ENCODE measurements at places on chromosomes 6 and 20. TPM values are rescaled to one million over a fixed set of nuclear protein-coding genes. Genes with fewer than 3 reads are reported as not detected.

PRL gene
- total RNA-seq, result not detected

ZNF133 gene
- total RNA-seq, result 29.9 TPM

HMGN4 gene
- total RNA-seq, result 85.3 TPM

SULF2 gene
- total RNA-seq, result 210 TPM

FAM209A gene
- not detected for total RNA-seq

LY6G6C gene
- not detected for total RNA-seq

TCF21 gene
- not detected for total RNA-seq
